ENCODE measurements at places on chromosomes 11 and 22.

DNA sequence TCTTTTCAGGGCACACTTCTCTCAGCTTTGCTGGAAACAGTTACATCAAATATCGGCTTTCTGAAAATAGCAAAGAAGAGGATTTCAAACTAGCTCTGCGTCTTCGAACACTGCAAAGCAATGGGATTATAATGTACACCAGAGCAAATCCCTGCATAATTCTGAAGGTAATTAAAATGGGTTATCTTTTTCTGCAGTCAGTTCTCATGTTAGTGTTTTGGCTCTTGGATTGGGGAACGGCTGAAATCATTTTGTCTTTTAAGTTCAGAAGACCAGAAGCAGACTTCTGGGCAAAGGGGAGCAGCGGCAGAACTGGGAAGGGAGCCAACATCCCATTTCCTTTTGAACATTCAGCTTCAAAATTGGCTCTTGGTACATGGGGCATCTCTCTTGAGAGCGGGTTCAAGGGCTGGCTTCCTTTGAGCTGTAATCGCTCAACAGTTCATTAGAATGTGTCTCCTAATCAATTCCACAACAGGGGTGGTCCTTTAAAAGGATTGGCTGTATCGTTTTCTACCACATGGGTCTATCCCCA lies 110.2 kb upstream of the MTNR1B start:
- no peak for DNase-seq

DNA sequence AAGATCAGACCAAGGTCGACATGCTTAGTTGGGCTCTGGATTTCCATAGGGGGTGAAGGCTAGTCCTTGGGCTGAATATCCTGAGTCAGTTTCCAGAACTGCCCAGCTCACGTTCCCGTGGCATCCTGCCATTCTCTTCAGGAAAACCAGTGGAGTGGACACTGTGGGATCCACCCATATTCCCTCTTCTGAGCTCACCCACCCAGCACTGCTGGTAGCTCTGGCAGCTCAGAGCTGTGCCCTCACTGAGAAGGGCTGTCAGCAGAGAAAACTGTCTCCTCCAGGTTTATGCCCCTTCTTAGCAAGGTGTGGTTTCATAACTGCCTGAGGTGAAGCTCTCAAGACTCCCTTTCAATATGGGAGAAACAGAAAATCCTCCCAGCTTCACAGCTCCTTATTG lies 111.7 kb downstream of the GGTLC2 start:
- no peak for DNase-seq

DNA sequence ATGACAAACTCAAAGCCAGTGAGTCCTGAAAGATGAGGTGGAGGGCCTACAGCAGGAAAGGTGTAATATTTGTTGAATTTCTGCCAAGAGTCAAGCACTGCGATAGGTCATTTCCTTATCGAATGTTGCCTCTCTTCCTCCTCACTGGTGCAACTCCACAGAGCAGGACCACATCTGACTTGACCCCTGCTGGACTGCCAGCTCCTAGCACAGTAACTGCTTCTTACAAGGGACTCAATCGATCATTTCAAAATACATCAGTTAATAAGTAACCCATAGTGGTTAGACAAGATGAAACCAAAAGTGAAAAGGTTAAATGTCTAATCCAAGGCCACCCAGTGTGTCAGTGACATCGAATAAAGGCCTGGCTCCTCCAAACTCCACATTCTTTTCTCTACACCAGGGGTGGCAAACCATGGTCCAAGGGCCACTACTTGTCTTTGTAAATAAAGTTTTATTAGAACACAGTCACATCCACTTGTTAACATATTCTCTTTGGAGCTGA lies 98.5 kb upstream of the CSNK2A3 start:
- DNase-seq, result peak; percentile 20

DNA sequence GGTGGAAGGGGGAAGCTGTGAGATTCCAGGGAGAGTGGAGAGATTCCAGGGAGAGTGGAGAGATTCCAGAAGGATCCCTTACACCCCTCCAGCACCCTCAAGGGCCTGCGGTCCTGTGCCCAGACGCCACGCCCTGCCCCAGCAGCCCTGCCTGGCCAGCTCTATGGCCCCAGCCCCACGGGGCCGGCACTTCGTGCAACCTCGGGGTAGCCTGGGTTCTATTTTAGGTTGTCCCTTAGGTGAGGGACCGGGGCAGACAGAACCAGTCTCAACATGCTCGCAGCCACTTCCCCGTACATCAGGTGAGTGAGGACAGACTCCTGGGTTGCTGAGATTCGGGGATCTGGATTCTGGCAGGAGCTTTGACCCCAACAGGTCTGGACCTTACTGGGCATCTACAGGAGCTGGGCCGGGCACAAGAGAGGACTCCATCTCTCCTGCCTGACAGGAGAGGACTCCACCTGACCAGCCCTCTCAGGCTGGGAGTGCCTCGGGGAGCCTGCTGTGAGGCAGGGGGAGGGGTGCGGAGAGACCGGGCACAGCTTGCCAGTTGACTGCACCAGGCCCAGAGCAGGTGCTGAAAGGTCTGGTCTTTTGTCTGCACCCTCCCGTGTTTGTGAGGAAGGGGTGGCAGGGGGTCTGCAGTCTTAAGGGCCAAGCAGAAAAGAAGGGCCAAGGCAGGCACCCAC lies 8.5 kb upstream of the ADORA2A start:
- DNase-seq, result no peak

- no peak for DNase-seq
Observed at GRCh38 chr22:48804811-48805301, 1022.8 kb downstream of the BRD1 start.

DNA sequence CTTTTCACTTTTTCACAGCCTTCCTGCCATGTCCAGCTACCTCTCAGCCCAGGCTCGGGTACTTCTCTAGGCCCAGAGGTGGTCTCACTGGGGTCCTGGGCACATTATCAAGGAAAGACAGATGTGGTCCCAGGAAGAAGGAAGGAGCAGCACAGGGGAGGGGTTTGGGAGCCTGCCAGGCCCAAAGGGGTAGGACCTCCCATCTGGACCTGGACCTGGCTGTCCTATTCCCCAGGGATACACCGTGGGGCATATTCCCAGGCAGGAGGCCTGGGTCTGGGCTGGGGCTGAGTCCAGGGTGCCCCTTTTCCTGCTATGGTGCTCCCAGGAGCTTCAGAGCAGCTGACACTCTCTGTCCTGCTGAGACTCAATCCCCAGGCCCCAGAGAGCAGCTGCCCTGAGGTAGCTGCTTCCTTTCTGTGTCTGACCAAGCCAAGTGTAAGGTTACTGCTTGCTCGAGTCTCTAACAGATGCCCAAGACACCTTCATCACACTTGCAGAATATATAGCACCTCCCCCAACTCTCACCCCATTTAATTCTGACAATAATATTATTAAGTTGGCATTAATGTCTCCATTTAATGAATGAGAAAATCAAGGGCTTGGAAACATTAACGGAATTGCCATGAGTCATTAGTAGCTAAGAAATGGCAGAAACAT lies 232.0 kb downstream of the BUD13 start:
- DNase-seq, result no peak

DNA sequence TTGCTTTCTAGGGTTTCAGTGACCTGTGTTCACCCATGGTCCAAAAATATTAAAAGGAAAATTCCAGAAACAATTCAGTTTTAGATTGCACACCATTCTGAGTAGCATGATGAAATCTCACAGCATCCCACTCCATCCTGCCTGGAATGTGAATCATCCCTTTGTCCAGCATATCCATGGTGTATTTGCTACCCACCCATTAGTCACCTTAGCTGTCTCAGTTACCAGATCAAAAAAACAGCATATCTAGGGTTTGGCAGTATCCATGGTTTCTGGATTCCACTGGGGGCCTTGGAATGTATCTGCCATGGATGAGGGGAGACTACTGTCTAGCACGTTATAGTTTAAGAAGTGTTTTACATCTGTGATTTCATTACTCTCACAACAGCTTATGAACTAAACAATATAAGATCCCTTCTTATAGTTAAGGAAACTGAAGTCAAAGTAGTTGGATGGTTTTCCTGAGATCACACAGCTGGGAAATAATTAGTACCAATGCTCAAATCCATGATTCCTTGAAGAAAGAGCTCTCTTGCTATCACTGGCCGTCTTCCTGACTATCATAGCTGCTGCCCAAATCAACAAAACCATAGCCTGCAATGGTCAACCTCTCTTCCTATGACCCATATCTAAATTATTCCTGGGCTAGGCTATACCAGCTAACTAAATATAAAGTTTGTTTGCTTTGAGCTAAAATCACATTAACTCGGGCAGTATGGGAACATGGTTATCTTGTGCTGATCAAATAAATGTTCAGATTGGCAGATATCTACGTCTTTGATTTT lies 122.6 kb downstream of the MICAL2 start:
- DNase-seq, result peak; percentile 89

- no peak for DNase-seq
Observed at GRCh38 chr11:75777461-75778110, 9.0 kb downstream of the DGAT2 start.

DNA sequence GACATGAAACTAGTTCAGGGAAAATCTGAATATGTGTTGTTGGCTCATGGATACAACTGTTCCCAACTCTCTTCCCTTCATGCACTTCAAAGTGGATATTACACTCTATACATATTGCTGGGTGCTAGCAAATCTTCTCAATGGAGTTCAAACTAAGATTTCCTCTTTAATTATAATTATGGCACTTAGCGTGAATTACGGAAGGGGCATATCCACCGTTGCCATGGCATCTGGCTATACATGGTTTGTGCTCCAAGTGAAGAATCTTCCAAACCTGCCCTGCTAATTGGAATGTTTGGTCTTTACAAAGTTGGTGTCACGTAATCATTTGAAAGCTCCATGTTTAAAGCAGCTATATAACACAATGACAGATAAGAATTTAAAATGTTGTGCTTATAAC lies 5.6 kb downstream of the MPPED2 start:
- DNase-seq, result no peak

DNA sequence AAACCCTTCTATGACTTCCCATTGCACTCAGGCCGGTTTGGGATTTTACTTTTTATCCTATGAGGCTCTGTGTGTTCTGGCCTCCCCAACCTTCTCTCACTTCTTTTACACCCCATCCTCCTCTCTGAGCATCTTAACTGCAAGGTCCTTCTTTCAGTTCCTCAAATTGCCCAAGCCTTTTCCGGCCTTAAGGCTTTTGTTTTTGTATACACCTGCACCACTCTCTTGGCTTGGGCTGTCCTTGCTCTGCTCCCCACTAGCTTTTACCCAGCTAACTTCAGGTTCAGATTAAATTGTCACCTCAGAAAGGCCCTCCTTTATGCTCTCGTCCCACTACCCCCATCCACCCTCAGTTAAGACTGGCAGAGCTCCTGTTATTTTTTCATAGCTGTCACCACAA lies 55.5 kb downstream of the FAM83F start:
- DNase-seq, result no peak

DNA sequence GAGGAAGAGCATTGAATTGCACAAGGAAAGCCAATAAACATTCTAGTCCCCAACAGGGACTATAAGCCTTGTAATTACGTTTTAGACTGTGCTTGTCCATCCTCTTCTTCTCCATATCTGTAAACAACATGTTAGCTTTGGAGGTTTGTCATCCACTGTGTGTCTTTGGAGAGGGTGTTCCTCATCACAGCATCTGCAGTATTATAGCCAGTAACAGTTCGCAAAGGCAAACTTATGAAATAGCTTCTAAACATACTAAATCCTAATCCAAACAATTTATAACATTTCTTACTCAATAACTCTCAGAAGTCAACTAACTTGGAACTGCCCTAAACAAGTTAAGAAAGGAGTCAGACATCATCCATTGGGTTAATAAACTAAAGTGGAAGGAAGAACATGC lies 10.3 kb upstream of the BDNF start:
- no peak for DNase-seq

GRCh38 chr22:40597526-40598430 lies 38.7 kb downstream of the MRTFA start:
- DNase-seq, result peak; percentile 13

GRCh38 chr11:75439495-75440120 lies 6.6 kb upstream of the KLHL35 start:
- DNase-seq, result no peak

DNA sequence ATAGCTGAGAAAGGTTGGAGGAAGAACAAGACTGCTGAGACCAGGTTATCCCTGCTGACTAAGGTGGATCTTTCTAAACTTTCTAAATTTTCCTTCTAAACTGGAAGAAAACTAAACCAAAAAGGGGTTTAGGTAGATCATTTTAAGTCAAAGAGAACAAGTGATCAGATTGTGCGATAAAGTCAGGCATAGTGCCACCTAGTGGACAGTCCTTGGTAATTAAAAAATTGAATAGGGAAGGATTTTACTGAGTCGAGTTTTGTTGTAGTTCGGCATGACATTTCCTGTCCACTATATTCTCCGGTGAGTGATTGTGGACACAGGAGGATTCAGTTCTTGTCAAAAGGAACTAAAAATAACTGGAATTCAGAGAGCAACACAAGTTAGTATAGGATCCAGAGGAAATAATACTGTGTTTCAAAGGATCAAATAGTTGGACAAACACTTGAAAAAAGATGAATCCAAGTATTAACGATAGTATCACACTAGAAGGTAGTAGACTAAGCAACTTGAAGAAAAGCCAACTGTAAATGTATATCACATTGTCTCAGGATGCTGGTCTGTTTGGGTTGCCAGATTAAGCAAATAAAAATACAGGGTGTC lies 1236.4 kb downstream of the FAM181B start:
- peak; percentile 16 for DNase-seq

- DNase-seq, result no peak
Observed at GRCh38 chr22:25775531-25775930, 33.5 kb downstream of the MYO18B start.
